ENCODE measurements at places on chromosomes 12 and 14.

GRCh38 chr14:105317546-105317945 is 3.0 kb downstream of the PACS2 start:
- DNase-seq = no peak

DNA sequence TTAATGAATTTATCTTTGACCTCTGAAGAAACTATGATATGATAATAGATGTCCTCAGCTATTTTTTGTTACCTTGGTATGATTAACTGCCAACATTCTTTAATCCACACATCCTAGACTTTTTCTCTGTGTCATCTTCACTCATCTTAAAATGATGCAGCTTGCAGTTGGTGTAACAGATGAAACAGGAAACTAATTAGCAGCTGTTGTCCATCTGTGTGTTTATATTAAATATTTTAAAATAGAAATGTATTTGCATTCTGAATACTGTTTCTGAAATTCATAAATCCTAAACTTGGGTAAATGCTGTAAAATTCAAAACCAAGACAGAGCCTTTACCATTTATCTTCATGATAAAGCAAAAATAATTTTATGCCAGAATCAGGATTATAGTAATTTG is 56.1 kb upstream of the GARIN2 start:
- no peak for DNase-seq

DNA sequence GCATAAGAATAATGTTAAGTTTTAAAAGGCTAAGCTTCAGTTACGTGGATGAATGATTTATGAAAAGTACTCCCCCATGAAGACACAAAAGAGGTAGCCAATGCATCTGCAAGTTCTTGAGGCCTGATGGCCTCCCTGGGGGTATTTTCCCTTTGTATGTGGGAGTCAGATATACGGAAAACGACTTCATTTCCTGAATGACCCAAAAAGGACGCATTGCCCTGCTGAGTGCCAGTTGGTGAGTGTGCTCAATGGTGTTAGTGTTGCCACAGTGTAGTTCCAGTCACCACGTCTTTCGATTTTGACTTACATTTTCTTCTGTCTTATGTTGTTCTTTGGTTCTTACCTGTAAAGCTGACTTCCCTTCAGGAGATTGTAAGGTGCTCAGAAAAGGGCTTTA is 8.0 kb downstream of the ETV6 start:
- no peak for DNase-seq

GRCh38 chr12:80233926-80234325 is 134.6 kb downstream of the OTOGL start:
- DNase-seq = no peak

DNA sequence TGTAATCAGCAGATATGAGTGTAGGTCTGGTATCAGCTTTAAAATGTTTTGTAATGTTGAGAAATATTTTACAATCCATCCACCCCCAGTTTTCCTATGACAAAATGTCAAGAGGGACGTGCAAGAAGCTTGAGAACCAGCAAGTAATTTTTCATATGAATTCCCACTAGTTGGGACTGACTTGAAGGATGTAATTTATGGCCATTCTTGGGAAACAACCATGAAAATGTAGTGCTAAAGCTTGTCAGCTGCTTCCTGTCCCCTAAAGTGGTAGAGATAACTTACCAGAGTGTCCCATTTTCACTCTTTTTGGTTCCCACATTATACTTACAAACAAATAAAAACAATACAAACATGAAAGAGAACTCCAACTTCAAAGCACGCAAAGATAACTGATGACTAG is 63.9 kb downstream of the RERG start:
- no peak for DNase-seq

DNA sequence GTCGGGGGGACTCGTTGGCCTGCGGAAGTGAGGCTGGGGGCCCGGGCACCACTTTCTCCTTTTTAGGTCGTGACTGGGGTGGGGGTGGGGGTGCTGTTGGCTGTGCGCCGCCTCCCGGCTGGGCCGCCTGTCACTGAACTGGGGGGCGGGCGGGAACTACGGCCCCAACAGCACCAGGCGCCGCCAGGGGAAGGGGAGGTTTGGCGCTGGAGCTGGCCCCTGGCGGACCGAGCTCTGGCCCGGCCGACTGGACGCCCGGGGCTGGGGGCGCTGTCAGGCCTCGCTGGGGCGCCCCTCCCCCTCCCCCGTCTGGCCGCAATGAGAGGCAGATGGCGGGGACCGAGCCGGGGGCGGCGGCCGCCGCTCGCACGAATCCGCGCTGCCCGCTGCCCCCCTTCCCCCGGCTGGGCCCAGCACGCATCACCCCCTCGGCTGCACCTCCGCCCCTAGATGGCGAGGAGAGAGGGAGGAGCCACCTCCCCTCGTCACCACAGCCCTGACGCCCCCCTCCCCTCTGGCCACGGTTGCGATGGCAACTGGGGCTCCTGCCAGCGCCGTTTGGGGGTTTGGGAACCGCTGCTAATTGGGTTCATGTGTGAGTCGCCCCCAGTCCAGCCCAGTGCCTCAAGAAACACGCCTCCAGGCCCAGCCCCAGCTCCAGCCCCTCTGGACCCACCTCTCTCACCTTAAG is 723 bp downstream of the NFATC4 start:
- no peak for DNase-seq

GRCh38 chr14:68655911-68656316 is 137.0 kb downstream of the ZFP36L1 start:
- no peak for DNase-seq

- DNase-seq = no peak
Measured at GRCh38 chr12:17062267-17063036, 456.5 kb upstream of the LMO3 start.

DNA sequence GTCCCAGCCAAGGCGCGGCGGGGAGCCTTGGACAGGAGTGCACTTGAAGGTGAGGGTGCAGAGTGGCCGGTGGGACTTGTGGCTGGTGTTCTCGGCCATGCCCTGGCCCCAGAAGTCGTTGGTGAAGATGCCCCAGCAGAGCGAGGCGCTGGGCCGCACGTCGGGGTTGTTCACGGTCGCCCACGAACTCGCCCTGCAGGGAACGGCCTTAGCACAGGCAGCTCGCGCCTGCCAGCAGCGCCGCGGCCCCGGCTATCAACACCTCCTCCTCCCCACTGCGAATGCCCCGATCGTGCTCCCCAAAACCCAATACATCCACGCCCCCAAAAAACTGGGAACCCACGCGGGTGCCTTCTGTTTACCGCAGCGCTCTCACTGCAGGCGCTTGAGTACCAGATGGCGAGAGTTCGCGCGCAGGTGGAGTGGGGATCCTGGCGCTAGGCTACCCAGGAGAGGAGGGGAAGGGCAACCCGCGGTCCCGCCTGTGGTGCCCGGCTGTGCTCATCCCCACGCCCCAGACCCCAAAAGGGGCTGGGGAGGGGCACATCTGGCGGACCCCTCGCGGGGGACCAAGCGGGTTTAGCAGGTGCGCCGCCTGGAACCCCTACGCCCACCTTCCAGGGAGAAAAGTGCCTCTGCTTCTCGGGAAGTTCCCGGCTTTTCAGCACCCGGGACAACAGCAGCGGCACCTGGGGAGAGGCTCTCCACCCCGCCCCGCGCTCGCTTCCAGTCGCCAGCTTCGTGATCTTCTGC is 386.3 kb upstream of the TMTC1 start:
- no peak for DNase-seq

- DNase-seq = no peak
Measured at GRCh38 chr14:99888149-99888548, 94.9 kb downstream of the EML1 start.

DNA sequence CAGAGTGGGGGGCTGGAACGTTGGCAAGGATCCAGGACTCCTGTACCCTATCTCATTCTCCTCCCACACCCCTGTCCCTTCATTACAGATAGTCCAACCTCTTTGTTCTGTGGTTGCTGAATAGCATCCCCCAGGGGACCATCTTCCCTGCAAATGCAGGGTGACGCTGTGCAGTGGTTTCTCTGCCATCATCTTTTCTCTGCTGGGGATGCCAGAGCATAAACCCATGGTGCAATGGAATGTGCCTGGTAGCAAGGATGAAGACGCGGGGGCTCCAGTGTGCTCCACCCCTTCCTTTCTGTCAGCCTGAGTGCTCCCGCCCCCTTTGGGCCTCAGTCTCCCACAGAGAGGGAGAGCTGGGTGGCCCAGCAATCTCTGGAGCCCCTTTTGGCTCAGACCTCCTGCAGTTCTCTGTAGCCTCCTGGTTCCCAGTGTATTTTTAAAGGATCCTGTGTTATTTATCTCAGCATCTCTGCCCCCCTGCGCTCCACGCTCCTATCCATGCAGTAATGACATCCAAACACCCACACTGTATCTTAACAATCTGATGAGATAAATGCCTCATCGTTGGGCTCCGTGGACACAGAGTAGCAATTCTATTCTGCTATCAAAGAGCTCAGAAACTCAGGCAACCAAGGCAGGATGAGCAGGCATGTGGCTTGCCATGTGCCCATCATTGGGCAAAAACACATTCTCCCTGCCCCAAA is 212.8 kb downstream of the CACNA1C start:
- no peak for DNase-seq

DNA sequence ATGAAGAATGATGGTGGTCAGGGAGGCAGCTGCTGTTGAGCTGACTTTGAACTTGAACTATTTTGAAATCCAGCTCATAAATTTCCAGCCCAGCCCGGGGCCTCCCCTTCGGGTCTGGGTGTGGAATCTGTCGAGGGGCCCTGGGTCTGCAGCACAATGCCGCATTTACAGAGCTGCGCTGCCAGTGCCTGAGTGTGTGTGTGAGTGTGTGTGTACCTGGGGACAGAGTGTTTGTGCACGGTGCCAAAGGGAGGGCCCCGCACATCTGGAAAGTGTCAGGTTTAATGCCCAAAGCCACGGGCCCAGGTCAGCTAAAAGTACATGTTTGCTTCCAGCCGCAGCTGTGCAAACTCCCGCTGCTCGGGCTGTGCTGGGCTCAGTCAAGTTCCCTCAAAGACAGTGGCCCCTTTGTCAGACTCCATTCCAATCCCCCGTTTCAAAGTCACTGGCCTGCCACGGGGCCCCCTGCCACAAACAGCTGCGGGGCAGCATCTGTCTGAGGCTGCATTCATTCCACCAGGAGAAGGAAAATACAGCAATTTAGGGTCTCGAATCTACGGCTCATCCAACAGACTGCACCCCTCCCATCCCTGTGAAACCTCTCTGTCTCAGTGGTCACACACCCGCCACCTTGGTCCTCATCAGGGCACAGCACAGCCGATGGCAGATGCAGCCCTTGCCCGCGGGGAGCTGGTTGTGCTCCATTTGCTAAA is 16.3 kb upstream of the RFLNA start:
- DNase-seq = no peak

GRCh38 chr12:53496752-53497032 is 2.6 kb downstream of the MAP3K12 start:
- no peak for DNase-seq

DNA sequence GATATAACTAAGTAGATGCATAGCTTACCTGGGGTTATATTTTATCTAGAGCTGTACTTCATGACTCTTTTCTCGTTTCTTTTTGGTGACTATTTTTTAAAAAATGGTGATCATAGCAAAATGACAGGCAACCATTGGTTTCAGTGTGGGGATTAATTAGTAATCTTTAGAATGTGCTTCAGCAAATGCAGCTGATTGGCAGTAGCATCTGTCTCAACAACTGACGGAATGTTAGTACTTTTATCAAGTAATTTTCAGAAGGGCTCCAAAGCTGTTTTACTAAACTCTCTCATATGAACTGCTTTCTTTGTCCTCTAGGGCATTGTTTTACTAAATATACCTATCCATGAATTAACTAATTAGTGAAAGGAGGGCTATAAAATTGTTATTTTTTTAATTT is 117.6 kb downstream of the TRMT5 start:
- no peak for DNase-seq

DNA sequence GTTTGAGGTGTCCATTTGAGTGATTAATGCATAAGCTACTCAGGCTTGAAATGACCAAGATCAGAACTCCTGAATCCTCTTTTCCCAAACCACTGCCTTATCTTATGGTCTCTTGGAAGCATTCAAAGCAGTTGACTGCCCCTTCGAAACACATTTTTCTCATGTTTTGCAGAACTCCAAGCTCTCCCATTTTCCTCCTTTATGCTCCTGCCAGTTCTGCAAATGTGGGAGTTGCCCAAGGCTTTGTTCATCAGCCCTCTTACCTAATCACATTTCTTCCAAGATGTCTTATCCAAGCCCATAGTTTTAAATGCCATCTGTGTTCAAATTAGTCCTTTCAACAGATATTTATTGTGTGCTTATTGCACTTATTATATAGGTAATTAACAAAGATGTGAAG is 1.8 kb upstream of the DNAAF2 start:
- no peak for DNase-seq

GRCh38 chr12:98745578-98746391 is 100.7 kb downstream of the APAF1 start:
- DNase-seq = peak; percentile 7

DNA sequence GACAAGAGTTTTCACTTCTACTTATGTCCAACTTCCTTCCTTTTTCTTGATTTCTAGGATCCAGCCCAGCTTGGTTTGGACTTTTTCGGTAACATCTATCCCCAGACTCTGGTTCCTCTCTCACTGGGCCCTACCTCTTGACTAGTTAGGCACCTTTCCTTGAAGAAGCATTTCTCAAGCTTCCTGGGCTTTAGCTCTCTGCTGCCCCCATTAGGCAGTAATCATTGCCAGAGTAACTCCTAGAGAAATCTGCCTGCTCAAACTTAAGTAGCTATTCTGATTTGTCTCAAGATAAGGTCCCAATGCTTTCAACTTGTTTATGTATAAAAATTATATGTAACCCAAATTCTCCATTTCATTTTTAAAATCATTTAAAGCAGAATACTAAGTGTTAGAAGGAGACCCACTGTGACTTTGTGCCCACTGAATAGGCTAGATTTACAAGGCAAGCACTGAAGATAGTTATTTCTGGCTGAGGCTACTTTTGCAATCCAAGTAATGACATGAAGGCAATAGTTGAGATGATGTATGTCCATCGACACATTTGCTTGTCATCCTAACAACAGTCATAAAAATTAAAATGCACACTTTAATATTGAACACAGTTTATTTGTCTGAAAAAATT is 275.0 kb upstream of the G2E3 start:
- DNase-seq = peak; percentile 34

DNA sequence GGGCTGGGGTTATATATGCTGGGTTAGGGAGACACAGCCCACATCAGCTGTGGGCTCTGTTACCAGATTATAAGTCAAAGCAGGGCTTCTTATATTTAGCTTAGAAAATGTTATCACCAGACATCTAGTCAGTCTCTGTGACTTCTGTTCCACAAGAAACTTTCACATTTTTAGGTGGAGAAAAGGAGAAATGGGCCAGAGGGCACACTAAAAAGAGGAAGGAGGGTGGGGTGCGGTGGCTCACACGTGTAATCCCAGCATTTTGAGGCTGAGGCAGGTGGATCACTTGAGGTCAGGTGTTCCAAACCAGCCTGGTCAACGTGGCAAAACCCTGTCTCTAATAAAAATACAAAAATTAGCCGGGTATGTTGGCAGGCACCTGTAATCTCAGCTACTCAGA is 28.0 kb upstream of the SLC38A1 start:
- DNase-seq = no peak

GRCh38 chr14:99664937-99665273 is 19.2 kb upstream of the CYP46A1 start:
- DNase-seq = no peak

- DNase-seq = no peak
Measured at GRCh38 chr12:127383281-127383680, 883.7 kb upstream of the TMEM132C start.

- no peak for DNase-seq
Measured at GRCh38 chr12:114964841-114965240, 280.9 kb upstream of the TBX3 start.

Measured in kidney capillary endothelial cell (primary cell).